Aorta (tissue), 5 donors: ENCODE measurements at places on chromosomes 1 and 21. TPM values are rescaled to one million over a fixed set of nuclear protein-coding genes. Genes with fewer than 3 reads are reported as not detected.

RXRG gene
- not detected for total RNA-seq

USP24 gene
- total RNA-seq: 54.4 TPM

SERPINC1 gene
- total RNA-seq: not detected

MPL gene
- 0.18 TPM for total RNA-seq

LENEP gene
- total RNA-seq: not detected

ITLN2 gene
- not detected for total RNA-seq

ATP1A4 gene
- total RNA-seq: 0.19 TPM

AADACL4 gene
- not detected for total RNA-seq

SLFNL1 gene
- 1.0 TPM for total RNA-seq

TMEM125 gene
- total RNA-seq: not detected

S100A10 gene
- total RNA-seq: 188 TPM

TNFRSF8 gene
- 4.7 TPM for total RNA-seq

PLEKHG5 gene
- total RNA-seq: 39.3 TPM

HEYL gene
- total RNA-seq: 26.3 TPM

HLX gene
- 21.6 TPM for total RNA-seq

MSH4 gene
- total RNA-seq: 0.72 TPM

TIE1 gene
- 41.0 TPM for total RNA-seq

AIRE gene
- not detected for total RNA-seq

TNNI3K gene
- 4.2 TPM for total RNA-seq
